PC-9 (cell line): ENCODE measurements at places on chromosomes 5 and 9. TPM values are rescaled to one million over a fixed set of nuclear protein-coding genes. Genes with fewer than 3 reads are reported as not detected.

The CAVIN4 gene
- 0.83 and 1.3 TPM in 2 replicates for total RNA-seq

The MOB3B gene
- total RNA-seq: 2.7 and 4.4 TPM in 2 replicates

The PCDHB15 gene
- total RNA-seq: not detected in 2 replicates

The EGFLAM gene
- not detected in 2 replicates for total RNA-seq

The PCDHGA5 gene
- 0.13 and 0.20 TPM in 2 replicates for total RNA-seq

The GZMA gene
- not detected in 2 replicates for total RNA-seq

The DEPDC1B gene
- total RNA-seq: 25.6 and 29.2 TPM in 2 replicates

The NXNL2 gene
- total RNA-seq: 5.5 and 8.7 TPM in 2 replicates

The FUT7 gene
- total RNA-seq: not detected in 2 replicates

The C9orf153 gene
- 0.48 and 0.52 TPM in 2 replicates for total RNA-seq

The PCA3 gene
- not detected in 2 replicates for total RNA-seq

The CD180 gene
- total RNA-seq: not detected in 2 replicates

The HACD4 gene
- 2.4 and 4.5 TPM in 2 replicates for total RNA-seq

The TRPM6 gene
- total RNA-seq: 0.08 and 0.09 TPM in 2 replicates

The APBA1 gene
- 0.44 and 1.4 TPM in 2 replicates for total RNA-seq

The LECT2 gene
- total RNA-seq: not detected in 2 replicates

The CNTNAP3B gene
- total RNA-seq: 0.24 TPM in 1 of 2 replicates, not detected in the other

The DMGDH gene
- 8.1 and 8.4 TPM in 2 replicates for total RNA-seq

The UBQLN1 gene
- 118 and 129 TPM in 2 replicates for total RNA-seq

The NR4A3 gene
- not detected in 2 replicates for total RNA-seq

The NOXA1 gene
- total RNA-seq: 10.5 and 22.8 TPM in 2 replicates

The CARD9 gene
- total RNA-seq: 13.6 and 14.0 TPM in 2 replicates

The PCDH12 gene
- not detected in 2 replicates for total RNA-seq

The UGT3A1 gene
- total RNA-seq: not detected in 2 replicates

The SLC46A2 gene
- not detected in 2 replicates for total RNA-seq

The ZNF484 gene
- total RNA-seq: 8.4 and 10.8 TPM in 2 replicates

The PCDHB6 gene
- total RNA-seq: not detected in 2 replicates

The GGTA1 gene
- not detected in 2 replicates for total RNA-seq

The KIAA0825 gene
- total RNA-seq: 0.93 and 1.9 TPM in 2 replicates

The GRXCR2 gene
- not detected in 2 replicates for total RNA-seq

The STK32A gene
- not detected in 2 replicates for total RNA-seq

The MEIKIN gene
- not detected in 2 replicates for total RNA-seq

The TRAF1 gene
- 2.7 and 2.9 TPM in 2 replicates for total RNA-seq

The MYMK gene
- not detected in 2 replicates for total RNA-seq

The TMEM215 gene
- total RNA-seq: not detected in 2 replicates

The PAEP gene
- total RNA-seq: not detected in 2 replicates

The TTLL11 gene
- total RNA-seq: 2.0 and 2.3 TPM in 2 replicates

The SH3PXD2B gene
- total RNA-seq: 26.1 and 29.3 TPM in 2 replicates

The SPINK7 gene
- not detected in 2 replicates for total RNA-seq

The TEX48 gene
- not detected in 2 replicates for total RNA-seq

The PARP8 gene
- 15.8 and 17.6 TPM in 2 replicates for total RNA-seq

The GRIN3A gene
- not detected in 2 replicates for total RNA-seq

The OLFM1 gene
- not detected in 2 replicates for total RNA-seq

The WNT8A gene
- total RNA-seq: 0.35 TPM in 1 of 2 replicates, not detected in the other

The PCDHA1 gene
- total RNA-seq: not detected in 2 replicates

The PDE6A gene
- 0.35 and 0.50 TPM in 2 replicates for total RNA-seq

The GABBR2 gene
- total RNA-seq: 0.76 and 0.98 TPM in 2 replicates

The PCDHA6 gene
- total RNA-seq: not detected in 2 replicates

The TPPP gene
- 0.17 and 0.38 TPM in 2 replicates for total RNA-seq

The CER1 gene
- total RNA-seq: not detected in 2 replicates

The AMBP gene
- total RNA-seq: not detected in 2 replicates

The ZNF782 gene
- 7.2 and 11.5 TPM in 2 replicates for total RNA-seq

The CCL27 gene
- 0.44 and 0.98 TPM in 2 replicates for total RNA-seq

The CDH10 gene
- 0.20 and 0.63 TPM in 2 replicates for total RNA-seq

The F2RL2 gene
- total RNA-seq: 1.5 and 3.5 TPM in 2 replicates
